Activated T-helper 9 cell treated with anti-CD3 and anti-CD28 coated beads, Interleukin-2, amount 50 U/mL, for 16 hours (primary cell): ENCODE measurements at places on chromosomes 5 and 9.

GRCh38 chr9:93593144-93593658 is 16.8 kb downstream of the PHF2 start:
- DNase-seq, result no peak

DNA sequence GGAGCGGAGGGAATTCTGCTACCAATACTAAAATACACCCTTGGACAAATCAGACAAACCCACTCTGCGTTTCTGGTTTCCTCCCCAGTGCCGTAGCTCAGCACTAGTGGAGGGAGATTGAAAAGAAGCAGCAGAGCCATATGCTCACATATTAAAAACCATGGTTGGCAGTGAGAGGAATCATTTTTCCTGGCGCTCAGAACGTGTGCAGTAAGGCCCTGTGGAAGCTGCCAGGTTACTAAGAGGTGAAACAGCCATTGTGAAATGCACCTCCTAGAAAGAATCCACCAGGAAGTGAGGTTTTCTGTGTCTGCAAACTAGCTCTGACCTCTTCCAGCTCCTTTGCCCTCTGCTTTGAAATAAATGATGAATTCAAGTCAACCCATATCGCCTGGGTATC is 177.2 kb downstream of the ERCC6L2 start:
- no peak for DNase-seq

- no peak for DNase-seq
Measured at GRCh38 chr5:81717226-81717625, 33.7 kb downstream of the SSBP2 start.

GRCh38 chr9:82382887-82383616 is 394.5 kb downstream of the SPATA31D1 start:
- DNase-seq, result no peak

DNA sequence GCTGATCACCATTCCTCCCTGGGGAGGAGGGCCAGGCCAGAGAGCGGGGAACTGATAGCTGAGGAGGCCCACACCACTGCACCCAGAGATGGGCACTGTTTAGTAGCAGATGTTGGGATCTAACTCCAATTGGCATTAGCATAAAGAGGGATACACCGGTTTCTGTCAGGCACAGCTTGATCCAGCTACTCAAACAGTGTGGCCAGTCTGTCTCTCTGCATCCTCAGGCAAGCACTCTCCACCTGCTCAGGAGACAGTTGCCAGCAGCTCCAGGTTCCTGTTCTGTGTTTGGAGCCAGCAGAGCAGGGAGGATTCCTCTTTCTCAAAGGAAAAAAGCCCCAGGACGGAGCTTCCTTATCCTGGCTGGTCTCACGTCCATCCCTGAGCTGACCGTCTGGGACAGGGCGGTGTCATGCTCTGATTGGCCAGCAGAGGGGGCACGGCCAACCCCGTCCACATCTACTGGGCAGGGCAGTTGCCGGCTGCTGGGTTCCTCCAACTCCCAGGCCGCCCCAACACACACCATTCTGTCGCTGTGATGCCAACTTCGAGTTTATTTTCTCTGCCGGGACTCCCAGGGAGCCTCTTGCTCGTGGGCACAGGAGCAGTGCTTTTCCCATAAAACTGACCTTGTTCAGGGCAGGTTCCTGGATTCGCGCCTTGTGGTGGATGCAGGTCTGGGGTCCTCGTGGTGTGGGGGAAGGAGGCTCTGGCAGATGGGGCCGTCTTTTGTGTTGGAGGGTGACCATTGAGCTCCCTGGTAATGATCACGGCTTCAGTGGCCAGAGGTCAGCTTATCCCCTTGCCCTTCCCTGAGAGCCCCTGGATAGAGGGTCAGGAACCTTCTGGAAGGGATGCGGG is 47.9 kb downstream of the COL5A1 start:
- DNase-seq, result no peak

- DNase-seq, result no peak
Measured at GRCh38 chr5:96175090-96175489, 213.4 kb upstream of the ELL2 start.

- no peak for DNase-seq
Measured at GRCh38 chr9:88996921-88997235, 5.6 kb downstream of the S1PR3 start.

GRCh38 chr5:38465702-38466423 is 90.6 kb downstream of the LIFR start:
- no peak for DNase-seq

DNA sequence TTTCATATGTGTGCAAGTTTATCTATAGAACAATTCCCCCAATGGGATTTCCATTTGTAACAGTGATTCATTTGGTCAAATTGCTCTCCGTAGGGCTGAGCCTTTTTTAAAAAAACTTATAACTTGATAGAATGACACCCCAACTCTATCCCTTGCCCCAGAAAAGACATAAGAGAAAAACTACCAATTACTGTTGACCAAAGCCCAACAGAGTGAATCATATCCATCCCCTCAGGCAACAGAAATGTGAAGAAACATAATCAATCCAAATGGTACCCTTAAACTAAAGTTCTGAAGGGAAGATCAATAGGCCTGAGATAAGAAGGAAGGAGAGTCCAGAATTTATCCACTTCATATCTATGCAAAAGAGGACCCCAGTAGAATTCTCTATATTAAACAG is 17.8 kb downstream of the TICAM2 start:
- DNase-seq, result no peak

DNA sequence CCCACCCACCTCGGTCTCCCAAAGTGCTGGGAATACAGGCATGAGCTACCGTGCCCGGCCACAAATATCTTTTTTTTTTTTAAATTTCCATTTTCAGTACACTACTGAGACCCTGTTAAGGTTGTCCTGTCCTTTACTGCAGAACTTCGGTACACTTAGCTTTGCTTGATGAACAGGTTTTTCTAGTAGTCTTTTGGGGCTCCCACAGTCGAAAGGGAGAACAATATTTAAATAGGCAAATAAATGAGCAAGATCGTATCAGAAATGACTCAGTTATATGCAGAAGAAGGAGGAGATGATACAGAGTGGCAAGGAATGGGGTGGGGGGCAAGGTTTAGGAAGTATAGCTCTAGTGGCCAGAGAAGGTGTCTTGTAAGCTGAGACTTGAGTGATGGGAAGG is 52.7 kb downstream of the MSX2 start:
- no peak for DNase-seq

- DNase-seq, result no peak
Measured at GRCh38 chr9:108083160-108083750, 593.7 kb upstream of the KLF4 start.

GRCh38 chr9:38018241-38018957 is 50.6 kb downstream of the SHB start:
- no peak for DNase-seq

- no peak for DNase-seq
Measured at GRCh38 chr9:108783731-108784495, 71.9 kb downstream of the ACTL7B start.

DNA sequence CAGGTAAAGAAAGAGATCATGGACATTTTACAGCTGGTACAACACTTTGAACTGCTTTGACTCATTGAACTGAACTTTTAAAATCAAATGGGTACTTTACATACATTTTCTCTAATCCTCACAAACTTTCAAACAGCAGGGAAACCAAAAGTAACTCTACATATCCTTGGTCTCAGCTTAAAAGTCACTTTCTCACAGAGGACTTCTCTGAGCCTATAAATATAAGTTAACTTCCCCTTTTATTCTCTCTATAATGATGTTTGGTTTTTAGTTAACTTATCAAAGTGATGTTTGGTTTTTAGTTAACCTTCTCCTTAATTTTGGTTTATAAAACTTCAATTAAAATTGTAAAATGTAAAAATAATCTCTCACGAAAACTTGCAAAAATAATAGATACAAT is 209.8 kb downstream of the MCTP1 start:
- no peak for DNase-seq

GRCh38 chr5:58381566-58381965 is 78.3 kb downstream of the PLK2 start:
- DNase-seq, result no peak
